Activated T-helper 17 cell treated with anti-CD3 and anti-CD28 coated beads, Interleukin-2, amount 50 U/mL, for 72 hours (primary cell): ENCODE measurements at places on chromosomes 7 and 10.

DNA sequence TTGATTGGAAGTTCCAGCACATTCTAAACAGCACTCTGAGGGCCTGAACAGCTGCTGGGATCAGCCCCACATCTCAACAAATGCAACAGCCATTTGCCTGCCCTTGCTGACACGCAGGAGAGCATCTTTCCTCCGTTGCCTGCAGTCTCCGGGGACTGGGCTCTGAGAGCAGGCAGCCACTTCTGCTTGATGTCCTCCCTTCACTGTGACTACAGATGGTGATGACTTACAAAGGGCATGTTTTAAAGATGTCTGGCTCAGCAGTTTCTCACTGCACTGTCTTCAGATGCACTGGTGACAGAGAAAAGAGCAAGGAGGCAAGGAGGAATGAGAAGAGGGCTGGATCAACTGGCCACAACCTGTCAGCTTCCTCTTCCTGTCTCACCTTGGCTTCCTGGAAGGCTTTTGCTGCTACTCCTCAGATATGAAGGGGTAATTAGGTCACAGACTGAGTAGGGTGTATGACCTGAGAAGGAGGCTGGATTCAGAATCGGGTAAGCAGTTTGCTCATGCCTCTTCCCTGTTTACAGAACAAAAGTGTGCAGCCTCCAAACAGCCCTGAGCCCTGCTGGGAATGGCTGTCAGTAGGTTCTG lies 143.5 kb upstream of the GHITM start:
- peak; percentile 59 for ATAC-seq

DNA sequence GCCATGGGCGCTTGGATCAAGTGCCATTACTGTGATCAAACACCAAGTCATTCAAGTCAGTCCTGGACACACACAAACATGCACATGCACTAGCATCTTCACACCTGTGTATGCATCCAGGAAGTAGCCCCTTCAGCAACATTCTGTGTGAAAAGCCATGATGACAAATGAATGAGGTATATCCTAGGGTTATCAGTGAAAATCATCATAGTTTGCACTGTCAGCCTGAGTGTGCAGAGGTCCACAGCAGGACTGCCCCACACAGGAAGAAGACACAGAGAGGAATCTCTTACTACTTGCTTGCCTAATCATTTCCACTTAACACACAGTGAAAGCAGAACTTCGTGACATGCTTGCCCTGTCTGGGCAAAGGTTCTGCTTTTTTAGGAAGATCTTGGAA lies 184.0 kb upstream of the ADO start:
- peak; percentile 52 for ATAC-seq

- no peak for ATAC-seq
Measured at GRCh38 chr7:51186531-51186930, 130.1 kb downstream of the COBL start.

- no peak for ATAC-seq
Measured at GRCh38 chr7:69799048-69799697, 200.9 kb downstream of the AUTS2 start.

DNA sequence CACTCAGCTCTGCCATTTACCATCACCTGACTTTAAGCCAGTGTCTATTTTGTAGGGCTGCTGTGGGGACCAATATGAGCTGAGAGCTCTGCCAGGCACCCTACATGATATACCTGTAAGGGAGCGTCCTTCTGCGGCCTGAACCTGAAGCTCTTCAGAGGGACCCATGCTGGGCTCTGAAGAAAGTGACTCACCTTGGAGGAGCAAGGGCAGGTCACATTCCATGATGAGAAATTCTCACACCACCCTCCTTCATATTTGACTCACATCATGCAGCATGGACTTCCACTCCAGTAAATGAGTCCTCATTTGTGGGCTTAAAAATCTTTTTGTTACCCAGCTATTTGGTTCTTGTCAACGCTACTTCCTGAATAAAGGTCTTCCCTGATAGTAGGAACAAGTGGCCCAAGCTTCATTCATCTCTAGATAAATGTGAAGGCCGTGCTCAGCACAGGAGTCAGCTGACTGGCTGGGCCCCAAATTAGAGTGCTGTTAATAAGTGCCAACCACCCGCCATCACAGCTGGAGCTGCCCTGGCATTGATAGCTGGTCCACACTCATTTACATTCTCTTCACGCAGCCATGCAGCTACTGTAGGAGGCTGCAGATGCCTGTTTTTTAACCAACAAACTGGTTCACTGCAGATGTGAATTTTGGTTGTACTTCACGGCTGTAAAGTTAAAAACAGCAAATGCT lies 78.4 kb downstream of the RNF216 start:
- ATAC-seq = no peak
